ENCODE measurements at places on chromosomes 16 and 17.

DNA sequence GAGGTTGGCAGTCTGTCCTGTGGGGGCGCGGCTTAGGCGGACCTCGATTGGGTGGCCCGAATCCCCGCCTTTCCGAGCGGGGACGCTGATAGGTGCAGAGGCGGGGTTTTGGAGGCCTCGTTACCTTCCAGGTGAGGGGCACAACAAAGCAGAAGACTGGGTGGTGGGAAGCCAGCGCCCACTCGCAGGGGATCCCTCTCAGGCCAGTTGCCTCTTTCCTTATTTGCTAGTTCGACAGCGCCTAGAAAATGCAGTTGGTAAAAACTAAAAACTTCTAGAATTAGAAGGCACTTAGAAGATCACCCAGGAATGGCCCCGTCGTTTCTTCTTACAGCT lies 730 bp downstream of the KAT7 start:
- DNase-seq = no peak

GRCh38 chr16:88734361-88734728 lies 28.0 kb downstream of the CTU2 start:
- no peak for DNase-seq

DNA sequence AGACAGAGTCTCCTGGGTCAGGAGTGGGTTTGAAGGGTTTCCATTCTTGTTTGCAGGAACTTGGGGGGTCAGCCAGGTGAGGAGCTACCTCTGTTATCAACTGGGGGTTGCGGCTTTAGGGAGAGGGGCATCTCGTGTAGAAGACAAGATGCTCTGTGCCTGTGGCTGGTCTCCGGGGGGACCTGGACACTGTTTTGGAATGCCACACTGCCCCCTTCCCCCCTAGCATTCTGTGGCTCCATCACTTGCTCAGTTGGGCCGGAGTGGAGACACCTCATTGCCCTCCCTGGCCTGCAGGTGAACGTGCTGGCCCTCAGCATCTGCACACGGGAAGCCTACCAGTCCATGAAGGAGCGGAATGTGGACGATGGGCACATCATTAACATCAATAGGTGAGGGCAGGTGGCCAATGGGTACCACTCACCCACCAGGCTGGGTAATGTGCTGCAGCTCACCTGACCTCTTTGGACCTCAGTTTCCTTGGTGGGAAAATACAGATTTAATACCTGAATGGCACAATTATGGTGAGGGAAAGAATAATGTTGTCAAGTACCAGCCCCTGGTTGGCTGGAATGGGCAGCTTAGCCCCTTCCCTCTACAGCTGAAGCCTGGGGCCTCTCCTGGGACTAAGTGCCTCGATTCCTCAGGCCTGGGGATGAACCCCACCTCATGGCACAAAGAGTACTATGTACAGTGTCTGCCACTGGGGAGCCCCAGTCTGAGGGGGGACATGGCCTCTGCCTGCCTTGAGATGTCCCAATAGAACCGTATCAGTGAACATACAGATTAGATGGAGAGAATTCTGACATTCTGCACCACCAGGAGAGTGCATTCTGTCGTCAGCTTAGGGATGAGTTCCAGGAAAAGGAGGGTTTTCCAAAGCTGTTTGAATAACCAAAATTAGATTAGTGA lies 3.3 kb upstream of the MRM1 start:
- no peak for DNase-seq

GRCh38 chr17:65173284-65173793 lies 36.2 kb downstream of the RGS9 start:
- no peak for DNase-seq

GRCh38 chr16:24499193-24499814 lies 40.1 kb upstream of the RBBP6 start:
- peak; percentile 47 for DNase-seq

DNA sequence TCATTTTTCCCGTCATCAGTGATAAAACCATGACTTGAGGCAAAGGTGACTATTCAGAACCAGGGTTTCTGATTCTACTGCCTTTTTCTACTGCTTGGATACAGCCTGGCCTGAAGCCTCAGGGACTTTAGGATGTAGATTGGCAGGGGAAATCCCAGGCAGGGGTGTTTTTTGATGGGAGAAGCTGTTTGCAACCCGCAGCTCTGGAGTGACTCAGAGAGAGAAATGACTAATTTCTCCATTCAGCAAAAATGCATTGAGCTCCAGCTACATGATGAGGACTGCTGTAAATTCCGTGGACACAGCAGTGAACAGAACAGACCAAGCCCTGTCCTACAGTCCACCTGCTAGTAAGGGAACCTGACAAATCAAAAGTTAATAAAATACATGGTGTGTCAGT lies 560.6 kb downstream of the CDH13 start:
- DNase-seq = no peak

DNA sequence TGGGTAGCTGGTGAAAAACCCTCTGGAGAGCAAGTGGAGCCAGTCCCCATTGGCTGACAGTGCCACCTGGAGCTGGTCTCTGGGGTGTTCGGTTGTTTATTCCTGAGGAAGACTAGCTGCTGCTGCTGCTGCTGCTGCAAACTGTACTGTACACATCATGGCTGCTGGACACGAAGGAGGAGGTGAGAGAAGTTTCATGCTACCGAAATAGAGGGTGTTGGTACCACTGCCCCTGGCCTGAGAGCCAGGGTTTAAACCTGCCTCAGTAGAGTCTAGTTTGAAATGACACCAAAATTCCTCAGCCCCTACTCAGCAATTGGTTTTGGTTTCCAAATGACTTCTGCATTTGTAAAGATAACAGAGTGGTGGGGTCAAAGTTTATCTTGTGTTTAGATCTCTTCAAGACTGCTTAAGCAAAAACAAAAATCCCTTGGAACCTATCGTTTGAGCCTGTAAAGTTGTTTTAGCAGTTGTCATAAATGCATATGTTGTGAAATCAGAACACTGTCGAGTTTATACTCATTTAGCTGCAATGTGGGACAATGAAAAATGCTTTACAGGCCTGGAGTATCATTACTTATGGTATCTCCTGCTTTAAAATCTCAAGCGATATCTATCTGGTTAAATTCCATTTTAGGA lies 40.8 kb downstream of the CYB5B start:
- no peak for DNase-seq

DNA sequence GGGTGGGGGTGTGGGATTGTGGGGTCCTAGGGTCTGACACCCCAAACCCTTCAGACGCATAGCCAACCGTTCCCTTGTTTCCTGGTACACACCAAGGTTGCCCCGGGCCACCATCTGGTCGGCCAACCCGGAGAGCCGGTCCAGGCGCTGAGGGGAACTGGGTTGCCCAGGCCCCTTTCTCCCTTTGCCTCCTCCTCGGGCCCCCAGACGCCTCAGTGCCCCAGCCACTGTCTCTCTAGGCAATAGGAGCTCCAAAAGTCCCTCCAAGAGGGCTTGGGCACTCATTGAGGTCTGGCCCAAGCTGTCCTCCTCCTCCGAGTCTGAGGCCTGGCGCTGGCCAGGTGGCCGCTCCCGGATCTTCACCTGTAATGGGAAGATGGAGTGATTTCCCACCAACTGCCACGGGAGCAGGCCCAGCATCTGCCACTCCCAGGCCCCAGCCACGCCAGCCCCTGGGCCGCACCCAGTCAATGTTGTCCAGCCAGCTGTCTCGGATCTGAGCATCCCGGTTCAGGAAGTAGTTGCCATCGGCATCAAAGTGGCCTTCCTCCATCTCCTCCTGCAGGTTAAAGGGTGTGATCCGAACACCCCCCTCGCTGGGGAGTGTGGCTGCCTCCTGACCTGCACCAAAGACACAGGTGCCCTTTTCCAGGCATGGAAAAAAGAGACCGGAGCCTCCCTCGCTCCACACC lies 1.5 kb downstream of the CD2BP2 start:
- no peak for DNase-seq

DNA sequence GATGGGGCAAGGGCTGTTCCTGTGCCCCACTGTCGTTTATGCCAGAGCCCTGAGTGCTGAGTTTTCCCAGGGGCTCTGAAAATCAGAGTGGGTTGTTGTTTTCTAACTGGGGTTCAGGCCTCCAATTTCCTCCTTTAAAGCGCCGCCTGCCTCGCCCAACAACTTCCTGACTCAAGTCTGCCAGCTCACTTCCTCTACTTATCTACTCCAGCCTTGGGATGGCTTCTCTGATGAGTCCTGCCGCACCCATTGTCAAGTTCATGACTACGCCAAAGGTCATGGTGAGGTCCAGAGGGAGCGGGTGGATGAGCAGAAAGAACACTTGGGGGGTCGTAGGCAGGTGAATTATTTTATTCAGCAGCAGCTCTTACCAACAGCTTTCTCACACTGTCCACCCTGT lies 104.7 kb downstream of the UTP18 start:
- no peak for DNase-seq

- no peak for DNase-seq
Measured at GRCh38 chr16:17556276-17557052, 85.7 kb upstream of the XYLT1 start.

- DNase-seq = no peak
Measured at GRCh38 chr17:39665642-39666224, 584 bp downstream of the TCAP start.

DNA sequence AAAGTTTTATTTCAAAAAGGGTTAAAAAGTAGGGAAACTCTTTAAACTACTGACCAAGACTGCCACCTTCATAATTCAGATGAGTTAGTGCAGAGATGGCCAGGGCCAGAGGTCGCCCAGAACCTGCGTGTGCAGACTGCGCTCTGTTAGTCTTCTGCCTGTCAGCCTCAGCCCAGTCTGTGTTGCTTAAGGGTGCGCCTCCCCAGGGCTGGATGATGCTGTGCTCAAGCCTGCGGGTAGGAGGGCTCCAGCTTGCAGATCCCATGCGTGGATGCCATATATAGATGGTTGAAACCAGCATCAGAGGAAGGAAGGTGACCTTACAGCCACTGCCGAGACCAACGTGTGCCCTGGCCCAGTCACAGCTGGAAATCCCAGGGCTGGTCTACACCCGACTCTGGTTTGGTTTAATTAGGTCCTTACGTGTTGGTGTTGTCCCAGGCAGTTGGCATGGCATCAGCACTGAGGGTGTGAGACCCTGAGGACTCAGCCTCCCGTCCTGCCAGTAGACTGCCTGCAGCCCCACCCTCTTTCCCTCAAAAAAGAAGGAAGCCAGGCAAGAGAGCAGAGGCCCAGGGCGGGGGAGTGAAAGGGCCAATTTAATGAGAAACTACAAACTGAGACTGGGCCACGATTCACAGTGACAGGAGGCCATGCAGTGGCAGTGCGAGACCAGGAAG lies 27.7 kb downstream of the CDIP1 start:
- no peak for DNase-seq

DNA sequence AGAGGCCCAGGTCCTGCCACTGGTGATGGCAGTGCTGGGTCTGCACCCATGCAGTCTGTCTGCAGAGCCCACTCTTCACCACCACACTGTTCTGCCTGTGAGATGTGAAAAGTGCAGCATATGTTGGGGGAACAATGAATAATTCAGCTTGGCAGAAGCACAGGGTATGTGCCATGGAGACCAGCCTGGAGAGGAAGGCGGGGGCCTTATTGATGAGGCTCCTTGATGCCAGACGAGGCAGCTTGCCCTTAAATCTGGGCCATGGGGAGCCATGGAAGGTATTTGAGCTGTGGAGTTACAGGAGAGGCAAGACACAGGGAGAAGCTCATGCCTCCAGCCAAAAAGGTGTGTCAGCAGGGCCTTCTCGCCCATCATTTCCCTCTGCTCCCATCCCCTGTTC lies 124.7 kb downstream of the C16orf78 start:
- no peak for DNase-seq

GRCh38 chr17:45427181-45427835 lies 5.4 kb downstream of the ARHGAP27 start:
- DNase-seq = no peak

DNA sequence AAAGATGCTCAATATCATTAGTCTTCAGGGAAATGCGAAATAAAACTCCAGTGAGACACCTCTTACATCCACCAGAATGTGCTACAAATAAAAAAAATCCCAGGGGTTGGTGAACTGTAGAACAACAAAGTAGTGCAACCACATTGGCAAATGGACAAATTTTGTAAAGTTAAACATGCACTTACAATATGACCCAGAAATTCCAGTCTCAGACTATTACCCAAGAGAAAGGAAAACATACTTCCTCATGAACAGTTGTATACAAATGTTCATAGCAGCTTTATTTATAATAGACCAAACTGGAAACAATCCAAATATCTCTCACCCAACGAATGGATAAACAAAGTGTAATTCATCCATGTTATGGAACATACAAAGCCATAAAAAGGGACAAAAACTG lies 239.5 kb downstream of the ABCC12 start:
- no peak for DNase-seq

DNA sequence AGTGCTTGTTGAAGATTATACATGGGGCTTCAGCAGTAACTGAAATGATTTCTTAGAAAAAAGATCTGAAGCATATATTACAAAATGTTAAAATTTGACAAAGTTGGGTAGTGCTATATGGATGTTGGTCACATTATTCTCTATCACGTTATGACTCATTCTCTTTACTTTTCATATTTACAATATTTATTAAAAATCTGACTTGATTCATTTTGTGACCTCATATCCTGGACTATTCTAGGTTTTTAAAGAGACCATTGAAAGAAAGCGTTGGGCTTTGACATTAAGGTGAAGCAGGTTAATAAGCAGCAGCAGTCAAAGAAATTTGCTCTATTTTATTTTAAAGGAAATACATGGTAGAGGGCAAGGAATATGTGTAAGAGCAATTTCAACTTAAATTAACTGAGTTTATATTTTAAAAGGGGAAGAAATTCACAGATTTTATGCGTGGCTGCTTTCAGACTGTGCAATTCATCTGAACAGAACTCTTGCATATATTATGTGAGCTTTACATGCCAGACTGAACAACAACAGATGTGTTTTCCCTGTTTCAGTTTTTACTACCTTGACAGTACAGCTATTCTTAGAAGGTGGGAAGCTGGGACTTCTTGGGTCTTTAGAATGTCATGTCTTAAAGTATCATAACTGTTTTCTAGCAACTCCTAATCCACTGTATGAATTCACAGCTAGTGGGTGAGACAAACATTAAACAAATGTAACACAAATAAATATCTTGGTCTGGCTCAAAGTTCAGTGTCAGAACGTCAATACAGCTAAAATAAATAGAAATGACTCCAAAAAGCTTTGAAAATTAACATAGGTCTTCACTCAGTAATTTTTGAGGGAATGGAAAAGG lies 10.4 kb upstream of the FAM20A start:
- DNase-seq = no peak

DNA sequence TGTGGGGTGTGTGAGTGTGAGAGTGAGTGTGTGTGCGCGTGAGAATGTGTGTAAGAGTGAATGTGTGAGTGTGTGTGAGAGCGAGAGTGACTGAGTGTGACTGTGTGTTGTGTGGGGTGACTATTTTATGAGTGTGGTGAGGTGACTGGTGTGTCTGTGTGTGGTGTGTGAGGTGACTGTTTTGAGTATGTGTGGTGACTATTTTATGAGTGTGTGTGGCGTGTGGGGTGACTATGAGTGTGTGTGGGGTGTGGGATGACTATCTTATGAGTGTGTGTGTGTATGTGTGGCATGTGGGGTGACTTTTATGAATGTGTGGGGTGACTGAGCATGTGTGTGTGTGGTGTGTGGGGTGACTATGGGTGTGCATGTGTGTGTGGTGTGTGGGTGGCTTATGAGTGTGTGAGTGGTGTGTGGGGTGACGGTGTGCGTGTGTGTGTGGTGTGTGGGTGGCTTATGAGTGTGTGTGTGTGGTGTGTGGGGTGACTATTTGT lies 152.9 kb upstream of the PLCG2 start:
- no peak for DNase-seq

Measured in iPS DF 19.7 (cell line).